ENCODE measurements at places on chromosomes 6 and 20.

DNA sequence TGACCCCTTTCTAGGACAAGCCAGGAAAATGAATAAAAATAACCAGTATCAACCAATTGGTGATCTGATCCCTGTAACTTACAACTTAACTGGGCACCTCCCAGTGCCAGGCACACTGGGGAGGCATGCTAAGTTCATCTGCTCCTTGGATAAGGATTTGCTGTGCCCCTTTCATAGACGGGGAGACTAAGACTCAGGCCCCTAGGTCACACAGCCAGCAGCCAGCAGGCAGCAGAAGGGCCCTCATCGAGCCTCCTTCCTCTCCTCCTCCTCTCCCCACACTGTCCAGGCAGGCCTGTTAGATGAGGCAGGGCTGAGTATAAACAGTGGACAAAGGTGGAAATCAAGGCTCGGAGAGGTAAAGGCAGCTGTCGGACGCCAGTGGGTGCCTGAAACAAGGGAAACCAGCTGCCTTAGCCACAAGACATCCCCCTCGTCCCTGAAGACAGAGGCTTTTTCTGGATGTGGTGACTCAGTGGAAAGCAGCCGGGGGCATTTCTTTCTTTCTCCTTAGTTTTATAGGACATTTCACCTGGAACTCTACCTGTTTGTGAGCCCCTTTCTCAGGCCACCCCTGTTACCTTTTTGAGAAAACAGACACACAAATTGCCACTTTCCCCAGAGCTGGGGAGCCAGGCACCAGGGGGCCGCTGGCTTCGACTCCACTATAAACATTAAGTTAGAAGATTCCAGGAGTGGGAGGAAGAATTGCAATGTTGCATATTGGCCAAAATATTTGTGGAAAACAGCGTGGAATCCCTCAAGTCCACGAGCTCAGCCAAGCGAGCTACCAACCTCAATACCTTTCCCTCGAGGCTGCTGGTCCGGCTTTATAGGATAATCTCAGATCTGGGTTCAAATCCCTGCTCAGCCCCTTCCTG is 166.0 kb downstream of the PREX1 start:
- no peak for DNase-seq

DNA sequence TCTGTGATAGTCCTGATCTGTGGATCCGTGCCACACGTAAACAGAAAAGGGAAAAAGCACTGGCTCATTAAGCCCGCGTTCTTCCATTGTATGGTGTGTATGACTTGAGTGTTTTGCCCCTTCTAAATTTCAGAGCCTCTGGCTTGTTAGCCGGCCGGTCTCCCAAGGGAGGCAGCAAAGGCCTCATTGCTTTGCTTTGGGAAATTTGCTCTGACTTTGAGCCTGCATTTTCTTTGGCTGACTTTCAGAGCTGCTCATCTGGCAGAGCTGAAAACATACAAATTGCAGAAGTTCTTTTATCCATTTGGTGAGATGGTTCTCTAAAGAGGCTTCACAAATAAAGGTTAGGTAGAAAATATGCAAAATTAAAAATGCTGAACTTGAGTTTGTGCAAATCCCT is 123.0 kb downstream of the UTRN start:
- no peak for DNase-seq

- no peak for DNase-seq
Measured at GRCh38 chr6:20486641-20487040, 47.6 kb upstream of the CDKAL1 start.

GRCh38 chr6:33584700-33585402 is 4.8 kb upstream of the BAK1 start:
- no peak for DNase-seq

All from effector CD8-positive, alpha-beta T cell (primary cell).